ENCODE measurements at places on chromosomes 4 and X.

DNA sequence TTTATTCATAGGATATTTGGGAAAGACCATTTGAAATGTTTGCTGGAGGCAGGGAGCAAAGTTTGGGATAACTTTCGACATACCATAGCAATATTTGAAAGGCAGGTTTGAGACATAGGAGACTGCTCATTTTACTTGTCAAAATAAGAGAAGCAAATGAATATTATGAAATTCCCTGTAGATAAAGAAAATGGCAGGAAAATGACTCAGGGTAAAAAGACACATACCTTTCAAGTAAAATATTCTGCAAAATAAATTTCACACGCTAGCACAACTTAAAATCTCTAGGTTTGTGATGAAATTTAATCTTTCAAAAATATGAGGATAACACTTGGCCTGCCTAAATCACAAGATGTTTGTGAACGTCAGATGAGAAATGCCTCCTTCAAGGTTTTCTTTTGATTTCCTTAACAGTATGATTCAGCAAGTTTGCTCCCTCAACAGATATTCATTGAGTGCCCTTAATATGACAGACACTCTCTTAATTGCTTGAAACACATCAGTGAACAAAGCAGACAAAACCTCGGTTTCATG lies 6.6 kb downstream of the TMEM156 start:
- DNase-seq, result no peak

GRCh38 chr4:10773010-10773409 lies 88.4 kb upstream of the CLNK start:
- no peak for DNase-seq

DNA sequence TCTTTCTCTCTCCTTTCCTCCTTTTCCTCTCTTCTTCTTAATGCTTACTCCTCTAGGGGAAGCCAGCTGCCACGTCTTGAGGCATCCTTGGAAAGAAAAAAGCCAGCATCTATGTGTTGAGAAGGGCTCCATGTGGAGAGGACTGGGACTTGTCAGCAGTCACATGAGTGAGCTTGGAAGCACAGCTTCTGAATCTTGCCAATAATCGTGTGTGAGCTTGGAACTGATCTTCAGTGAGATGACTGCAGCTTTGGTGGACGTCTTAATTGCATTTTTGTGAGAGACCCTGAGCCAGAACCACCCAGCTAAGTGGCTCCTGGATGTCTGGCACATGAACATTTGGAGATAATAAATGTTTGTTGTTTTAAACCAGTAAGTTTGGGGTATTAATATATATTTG lies 371.7 kb downstream of the SLITRK2 start:
- no peak for DNase-seq

- no peak for DNase-seq
These were observed 37.3 kb upstream of the LPAR4 start for GRCh38 chrX:78710171-78710570.

- DNase-seq, result no peak
These were observed 29.0 kb downstream of the RTL5 start for GRCh38 chrX:72102760-72103159.

DNA sequence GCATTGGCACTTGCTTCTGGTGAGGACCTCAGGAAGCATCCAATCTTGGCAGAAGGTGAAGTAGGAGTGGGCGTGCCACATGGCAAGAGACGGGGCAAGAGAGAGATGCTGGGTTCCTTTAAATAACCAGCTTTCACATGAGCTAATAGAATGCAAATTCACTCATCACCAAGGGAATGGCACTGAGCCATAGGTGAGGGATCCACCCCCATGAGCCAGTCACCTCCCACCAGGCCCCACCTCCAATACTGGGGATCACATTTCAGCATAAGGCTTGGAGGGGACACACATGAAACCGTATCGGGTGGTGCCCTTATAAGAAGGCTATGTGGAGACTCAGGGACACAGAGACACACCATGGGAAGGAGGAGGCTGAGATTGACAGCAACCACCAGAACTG lies 140.0 kb upstream of the MSX1 start:
- DNase-seq, result no peak

DNA sequence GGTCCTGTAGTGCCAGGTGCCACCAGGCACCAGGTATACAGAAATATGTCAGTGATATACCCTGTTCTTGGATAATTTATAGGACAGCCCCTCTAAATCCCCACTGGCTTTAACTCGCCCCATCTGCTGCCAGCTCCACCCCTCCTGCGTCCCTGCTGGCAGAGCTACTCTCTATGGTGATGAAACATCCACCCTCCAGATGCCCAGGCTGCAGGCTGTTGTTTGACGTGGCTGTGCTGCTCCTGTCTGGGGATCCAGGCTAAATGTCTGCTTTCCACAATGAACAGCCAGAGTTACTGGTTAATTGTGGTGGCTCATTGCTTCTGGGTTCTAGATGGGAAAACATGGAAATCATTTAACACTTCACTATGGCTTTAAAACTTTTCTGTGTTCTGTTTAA lies 12.9 kb downstream of the NHSL2 start:
- DNase-seq, result no peak

DNA sequence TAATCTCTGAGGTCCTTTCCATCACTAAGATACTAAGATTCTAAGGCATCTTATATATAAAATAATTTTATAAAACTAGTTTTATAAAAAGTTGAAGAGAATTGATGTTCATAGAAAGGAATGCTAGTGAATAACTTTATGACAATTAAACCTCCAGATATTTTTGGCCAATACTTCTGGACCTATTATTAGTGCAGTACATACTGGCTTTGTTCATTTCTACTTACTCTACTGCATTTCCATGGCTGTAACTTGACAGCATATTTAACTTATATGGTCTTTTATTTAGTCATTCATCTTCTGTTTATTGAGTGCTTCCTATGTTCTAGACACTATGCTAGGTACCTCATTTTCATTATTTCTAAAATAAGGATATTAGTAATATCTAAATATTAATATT lies 6.8 kb upstream of the USP53 start:
- no peak for DNase-seq

GRCh38 chr4:71377561-71377960 lies 38.7 kb downstream of the SLC4A4 start:
- no peak for DNase-seq

GRCh38 chr4:129581305-129581704 lies 485.4 kb downstream of the C4orf33 start:
- no peak for DNase-seq

DNA sequence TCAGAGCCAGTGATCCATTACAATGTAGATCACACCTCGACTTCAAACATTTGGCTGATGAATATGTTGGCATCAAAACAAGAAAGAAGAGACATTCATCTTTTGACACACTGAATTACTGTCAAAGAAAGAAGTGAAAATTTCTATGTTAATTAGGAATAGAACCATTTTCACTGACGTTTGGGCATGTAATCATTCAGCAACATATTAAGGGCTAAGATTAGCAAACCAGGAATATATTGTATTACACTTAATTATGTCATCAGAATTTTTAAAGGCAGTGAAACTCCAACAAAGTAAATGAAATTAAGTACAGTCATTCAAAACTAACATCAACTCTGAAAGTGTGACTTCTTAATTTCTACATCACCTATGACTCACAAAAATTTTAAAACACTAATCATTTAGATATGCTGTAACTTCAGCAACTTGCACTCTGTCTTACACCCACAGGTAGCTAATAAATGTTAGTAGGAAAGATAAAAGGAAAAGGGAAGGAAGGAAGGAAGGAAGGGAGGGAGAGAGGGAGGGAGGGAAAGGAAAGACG lies 1.4 kb upstream of the SMR3A start:
- no peak for DNase-seq

DNA sequence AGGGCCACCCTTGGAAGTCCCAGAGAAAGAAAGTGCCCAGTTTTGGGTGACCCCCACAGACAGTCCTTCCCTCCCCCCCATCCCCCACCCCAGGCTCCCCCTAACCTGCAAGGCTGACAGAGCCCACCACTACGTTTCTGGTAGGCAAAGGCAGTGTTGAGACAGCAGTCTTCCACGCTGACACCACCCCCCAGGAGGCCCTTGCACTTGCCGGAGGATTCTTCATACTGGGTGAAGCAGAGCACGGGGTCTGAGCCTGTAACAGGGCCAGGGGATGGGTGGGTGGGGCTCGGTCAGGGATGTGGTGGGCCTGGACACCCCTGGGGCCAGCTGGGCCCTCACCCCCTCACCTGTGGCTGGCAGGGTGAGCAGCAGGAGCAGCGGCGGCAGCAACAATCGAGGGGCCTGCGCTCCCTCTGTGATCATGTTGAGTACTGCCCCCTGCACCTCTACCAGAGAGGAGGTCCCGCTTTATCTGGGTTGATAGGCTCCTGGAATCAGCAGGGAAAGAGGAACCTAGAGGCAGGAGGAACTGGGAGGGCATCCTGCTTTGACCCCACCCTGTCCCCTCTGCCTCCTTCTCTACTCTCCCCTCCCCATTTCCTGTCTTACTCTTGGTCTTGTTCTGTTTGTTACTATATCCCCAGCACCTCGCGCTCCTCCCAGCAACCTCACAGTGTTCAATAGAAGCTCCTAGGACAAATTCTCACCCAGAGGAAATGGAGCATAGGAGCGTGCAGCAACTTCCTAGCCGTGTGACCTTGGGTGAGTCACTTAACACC lies at the start of gene CFP:
CFP (minus strand) TSS at position 512 of the 782 bp plus-strand sequence; CDS start at position 426, 86 bp downstream.
- no peak for DNase-seq

DNA sequence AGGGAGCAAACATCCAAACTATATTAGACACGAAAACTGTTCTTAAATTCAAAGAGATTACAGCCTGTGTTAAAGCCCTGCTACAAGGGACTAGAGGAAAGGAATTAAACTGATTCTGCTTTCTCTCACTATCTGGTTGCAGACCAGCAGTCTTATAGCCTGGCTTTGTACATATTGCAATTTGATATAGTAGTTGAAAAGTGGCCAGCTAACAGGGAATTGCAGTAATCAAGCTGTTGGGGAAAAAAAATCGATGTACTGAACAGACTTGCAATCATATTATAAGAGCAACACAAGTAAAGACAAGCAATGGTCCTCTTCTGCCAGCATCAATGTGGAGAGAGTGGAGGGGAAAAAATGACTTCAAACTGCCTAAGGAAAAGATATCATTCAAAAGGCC lies 364.4 kb upstream of the EPHA5 start:
- no peak for DNase-seq

- DNase-seq, result peak; percentile 49
These were observed 14.6 kb downstream of the RAB9B start for GRCh38 chrX:103817502-103817901.

DNA sequence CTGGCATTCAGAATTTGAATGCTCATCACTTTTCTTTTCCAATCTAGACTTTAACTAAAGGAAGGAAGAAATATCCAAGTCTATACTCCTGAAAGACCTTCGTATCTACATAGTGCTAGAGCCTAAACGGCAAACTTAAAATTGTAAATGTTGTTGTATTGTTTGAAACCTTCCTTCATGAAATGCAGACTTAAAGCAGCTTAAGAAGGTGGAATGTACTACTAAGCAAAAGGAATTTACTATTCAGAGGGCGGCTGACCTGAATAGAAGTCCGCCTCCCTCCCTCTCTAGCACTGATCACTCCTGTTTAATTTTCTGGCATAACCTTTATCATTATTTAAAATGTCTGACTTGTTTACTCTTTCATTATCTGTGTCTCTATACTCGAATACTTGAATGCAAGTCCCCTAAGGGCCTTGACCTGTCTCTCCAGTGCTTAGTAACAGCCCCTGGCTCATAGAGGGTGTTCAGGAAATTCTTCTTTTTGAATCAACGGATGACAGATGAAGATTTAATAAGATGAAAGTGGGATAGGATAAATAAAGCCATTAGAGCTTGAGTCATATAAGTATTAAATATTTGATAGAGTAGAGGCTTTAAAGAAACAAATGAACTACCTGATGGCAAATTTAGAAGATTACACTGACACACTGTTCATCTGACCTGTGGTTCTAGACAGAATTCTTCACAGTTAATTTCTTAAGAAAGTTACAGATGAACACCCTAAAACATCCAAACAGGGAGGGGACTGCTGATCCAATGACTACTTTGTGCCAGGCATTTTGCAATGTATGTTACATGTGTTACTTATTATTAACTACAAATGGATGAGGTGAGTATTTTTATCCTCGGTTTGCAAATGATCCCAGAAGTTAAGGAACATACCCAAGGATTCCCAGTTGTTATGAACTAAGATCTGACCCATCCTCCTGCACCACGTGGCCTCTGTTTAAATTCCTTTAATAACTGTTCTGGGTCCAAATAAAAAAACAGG lies 20.2 kb upstream of the RBPJ start:
- DNase-seq, result no peak

GRCh38 chrX:100719139-100719538 lies 12.8 kb downstream of the SYTL4 start:
- DNase-seq, result no peak

- no peak for DNase-seq
These were observed 6.1 kb upstream of the DAPP1 start for GRCh38 chr4:99810536-99810935.

DNA sequence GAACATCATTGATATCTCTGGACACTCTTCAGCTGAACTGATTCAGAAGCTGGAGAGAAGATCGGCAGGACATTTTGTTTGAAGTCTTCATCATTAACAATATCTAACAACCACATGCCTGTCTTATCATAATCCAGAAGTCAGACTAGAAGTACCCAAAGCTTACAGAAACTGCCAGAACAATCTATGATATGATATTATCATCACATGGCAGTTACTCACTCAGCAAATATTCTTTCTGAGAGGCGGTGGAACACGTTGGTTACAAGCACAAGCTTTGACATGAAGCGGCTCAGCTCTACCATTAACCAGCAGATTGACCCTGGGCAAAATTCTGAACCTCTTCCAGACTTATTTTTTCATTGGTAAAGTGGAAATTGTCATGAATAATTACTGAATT lies 69.4 kb upstream of the KIT start:
- no peak for DNase-seq

- DNase-seq, result no peak
These were observed 244.0 kb upstream of the SMIM31 start for GRCh38 chr4:164509951-164510350.

- DNase-seq, result no peak
These were observed 403.9 kb upstream of the RPS6KA3 start for GRCh38 chrX:20670611-20671010.

DNA sequence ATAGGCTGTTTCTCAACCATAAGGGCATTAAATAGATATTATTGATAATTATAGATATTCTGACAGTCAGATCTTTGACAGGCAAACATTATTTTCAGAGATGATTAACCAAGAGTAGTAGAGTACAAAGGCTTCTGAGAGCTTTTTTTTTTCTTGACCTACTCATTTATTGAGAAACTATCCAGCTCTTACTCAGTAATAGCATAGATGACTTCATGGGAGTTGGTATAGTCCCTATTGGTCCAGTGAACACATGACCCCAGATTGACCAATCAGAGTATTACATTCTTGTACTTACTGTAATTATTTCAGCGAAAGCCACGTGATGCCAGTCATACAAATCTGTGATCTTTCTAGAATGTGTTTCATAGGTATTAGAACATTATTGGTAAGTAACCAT lies 508.7 kb downstream of the FSTL5 start:
- no peak for DNase-seq

- no peak for DNase-seq
These were observed 9.1 kb upstream of the GASK1B start for GRCh38 chr4:158181906-158182305.

DNA sequence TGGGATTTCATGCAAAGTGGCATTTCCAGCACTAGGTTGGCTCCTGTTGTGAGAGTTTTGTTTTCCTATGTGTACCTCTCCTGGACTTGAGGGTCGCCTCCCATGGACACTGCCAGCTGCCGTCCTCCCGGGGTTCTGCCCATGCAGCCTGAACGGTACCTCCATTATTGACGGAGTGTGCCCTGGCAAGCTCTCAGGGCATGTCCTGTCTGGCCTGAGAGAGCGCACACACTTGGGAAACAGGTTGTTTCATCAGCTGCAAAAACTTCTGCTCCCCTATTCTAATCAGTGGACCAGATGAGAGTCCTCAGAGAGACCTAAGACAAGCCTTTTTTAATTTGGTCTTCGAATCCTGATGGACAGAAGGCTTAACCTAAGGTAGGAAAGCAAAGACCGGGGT lies 56.6 kb upstream of the HOPX start:
- DNase-seq, result no peak
